Smooth muscle cell of the coronary artery (primary cell): ENCODE measurements at places on chromosomes 6 and 20. TPM values are rescaled to one million over a fixed set of nuclear protein-coding genes. Genes with fewer than 3 reads are reported as not detected.

Gene AURKA
- 1.9 and 11.0 TPM in 2 replicates for total RNA-seq

Gene EEF1A2
- 0.47 and 2.5 TPM in 2 replicates for total RNA-seq

Gene PKHD1
- not detected in 2 replicates for total RNA-seq

Gene RAB44
- total RNA-seq, result under 0.01 TPM in 1 of 2 replicates, not detected in the other

Gene UBD
- not detected in 2 replicates for total RNA-seq

Gene ADTRP
- 2.0 and 10.9 TPM in 2 replicates for total RNA-seq

Gene NKAIN2
- total RNA-seq, result 0.35 TPM in 1 of 2 replicates, not detected in the other

Gene RNF39
- not detected in 2 replicates for total RNA-seq

Gene MDFI
- 0.23 and 5.8 TPM in 2 replicates for total RNA-seq

Gene IBTK
- total RNA-seq, result 26.2 and 45.0 TPM in 2 replicates

Gene C4B
- 3.2 and 24.0 TPM in 2 replicates for total RNA-seq

Gene RSPO3
- total RNA-seq, result 0.08 and 26.9 TPM in 2 replicates

Gene BTN1A1
- total RNA-seq, result not detected in 2 replicates

Gene PGK2
- total RNA-seq, result not detected in 2 replicates

Gene FNDC1
- total RNA-seq, result 0.23 and 0.53 TPM in 2 replicates

Gene PNLDC1
- total RNA-seq, result 0.23 TPM in 1 of 2 replicates, not detected in the other

Gene ALDH5A1
- 0.82 and 1.7 TPM in 2 replicates for total RNA-seq

Gene TLDC2
- total RNA-seq, result 0.15 TPM in 1 of 2 replicates, not detected in the other

Gene ASIP
- not detected in 2 replicates for total RNA-seq

Gene ZSWIM3
- 5.9 and 6.7 TPM in 2 replicates for total RNA-seq

Gene HLA-DOA
- total RNA-seq, result under 0.01 TPM in 1 of 2 replicates, not detected in the other
